ENCODE measurements at places on chromosomes 4 and X.

- no peak for DNase-seq
These were observed 381.0 kb upstream of the BOD1L1 start for GRCh38 chr4:14008494-14008893.

DNA sequence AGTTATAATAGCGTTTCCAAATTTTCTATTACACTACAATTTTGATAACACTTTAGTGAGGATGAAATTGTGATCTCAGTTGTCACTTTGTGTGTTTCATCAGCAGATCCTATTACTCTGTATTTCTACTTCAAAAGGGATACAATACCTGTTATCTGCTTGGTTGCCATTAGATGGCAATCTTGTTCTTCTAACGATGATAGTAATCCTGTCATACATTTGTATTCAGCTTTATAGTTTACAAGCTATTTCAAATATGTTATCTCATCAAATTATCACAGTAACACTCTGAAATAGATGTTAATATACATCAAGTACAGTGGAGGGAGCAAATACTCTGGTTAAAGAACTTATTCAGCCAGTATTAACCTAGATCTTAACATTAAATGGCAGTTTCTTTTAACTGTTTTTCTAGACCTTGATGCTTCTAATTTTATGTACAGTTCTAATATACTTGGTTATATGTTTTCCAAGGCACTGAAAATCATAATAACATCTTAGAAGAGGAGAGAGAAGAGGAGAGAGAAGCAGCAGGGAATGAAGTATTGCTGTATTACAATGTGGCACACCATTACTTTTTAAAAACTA, 292.0 kb downstream of the CCSER1 start:
- DNase-seq, result peak; percentile 37

DNA sequence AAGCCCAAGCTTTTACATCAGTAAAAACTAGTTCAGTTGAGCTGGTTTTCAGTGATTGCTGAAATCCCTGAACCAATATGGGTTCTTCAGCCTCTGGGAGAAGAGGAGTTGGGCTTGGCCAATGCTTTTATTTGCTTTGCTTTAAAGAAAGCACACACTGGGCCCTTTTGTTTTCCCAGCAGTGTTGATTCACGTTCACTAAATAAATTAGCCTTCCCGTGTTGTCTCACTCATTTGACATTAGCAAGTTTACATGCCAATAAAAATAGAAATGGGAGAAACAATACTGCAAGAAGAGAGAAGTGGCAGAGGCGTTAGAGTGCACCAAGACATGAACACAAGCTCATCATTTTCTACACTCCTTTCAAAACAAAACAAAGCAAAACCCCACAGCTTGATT, 136.2 kb downstream of the SHROOM3 start:
- no peak for DNase-seq

- DNase-seq, result peak; percentile 90
These were observed 80.1 kb upstream of the MAML3 start for GRCh38 chr4:140233791-140234696.

GRCh38 chr4:178387756-178388155, 945.5 kb upstream of the AGA start:
- DNase-seq, result peak; percentile 1

- no peak for DNase-seq
These were observed 110.6 kb upstream of the LIMCH1 start for GRCh38 chr4:41427306-41427882.

DNA sequence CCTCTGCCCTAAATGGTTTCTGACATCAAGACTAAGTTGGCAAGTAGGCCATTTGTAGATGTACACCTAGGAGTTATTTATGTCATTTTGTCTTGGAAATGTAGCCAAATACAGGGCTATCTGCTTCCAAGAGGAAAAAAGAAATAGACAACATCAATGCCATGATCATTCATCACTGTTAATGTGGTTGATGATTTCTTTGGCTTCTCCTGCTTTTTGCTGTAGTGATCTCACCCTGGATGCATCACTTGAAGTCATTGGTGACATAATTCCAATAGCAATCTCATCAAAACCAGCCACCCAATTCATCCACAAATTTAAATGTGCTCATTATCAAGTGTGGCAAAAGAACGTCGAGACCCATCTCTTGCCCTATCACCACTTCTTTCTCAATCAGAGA, 222.6 kb upstream of the PPARGC1A start:
- DNase-seq, result peak; percentile 15

DNA sequence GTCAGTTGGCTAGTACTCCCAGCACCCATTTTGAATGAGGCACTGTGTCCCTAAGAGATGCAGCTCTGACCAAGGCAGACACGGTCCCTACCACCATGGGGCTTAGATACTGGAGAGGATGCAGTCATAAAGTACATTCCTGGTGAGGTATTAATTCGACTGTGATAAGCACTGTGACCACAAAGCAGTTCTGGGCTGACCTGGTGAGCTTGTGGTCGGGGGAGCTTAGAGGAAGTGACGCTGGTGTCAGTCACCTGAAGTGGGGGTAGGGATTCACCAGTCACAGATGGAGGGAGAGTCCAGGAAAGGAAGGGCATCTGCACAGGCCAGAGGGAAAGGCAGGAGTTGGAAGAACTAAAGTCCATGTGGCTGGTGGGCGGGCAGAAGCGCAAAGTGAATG, 15.8 kb upstream of the CLTRN start:
- DNase-seq, result peak; percentile 88

- DNase-seq, result no peak
These were observed 18.1 kb downstream of the USP38 start for GRCh38 chr4:143202824-143203223.

- DNase-seq, result no peak
These were observed 2.9 kb downstream of the KIF4A start for GRCh38 chrX:70292788-70293187.

- no peak for DNase-seq
These were observed 647.3 kb upstream of the DIPK2B start for GRCh38 chrX:45847961-45848360.

DNA sequence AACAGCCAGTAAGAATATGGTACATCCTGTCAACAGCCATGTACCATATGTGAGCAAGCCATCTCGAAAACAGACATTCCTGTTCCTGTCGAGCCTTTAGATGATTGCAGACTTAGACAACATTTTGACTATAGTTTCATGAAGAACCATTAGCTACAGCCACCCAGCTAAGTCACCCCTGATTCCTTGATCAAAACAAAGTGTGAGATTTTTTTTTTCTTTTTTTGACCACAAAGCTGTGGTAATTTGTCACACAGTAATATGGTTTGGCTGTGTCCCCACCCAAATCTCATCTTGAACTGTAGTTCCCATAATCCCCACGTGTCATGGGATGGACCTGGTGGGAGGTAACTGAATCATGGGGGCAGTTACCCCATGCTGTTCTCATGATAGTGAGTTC, 15.2 kb upstream of the HADH start:
- no peak for DNase-seq

DNA sequence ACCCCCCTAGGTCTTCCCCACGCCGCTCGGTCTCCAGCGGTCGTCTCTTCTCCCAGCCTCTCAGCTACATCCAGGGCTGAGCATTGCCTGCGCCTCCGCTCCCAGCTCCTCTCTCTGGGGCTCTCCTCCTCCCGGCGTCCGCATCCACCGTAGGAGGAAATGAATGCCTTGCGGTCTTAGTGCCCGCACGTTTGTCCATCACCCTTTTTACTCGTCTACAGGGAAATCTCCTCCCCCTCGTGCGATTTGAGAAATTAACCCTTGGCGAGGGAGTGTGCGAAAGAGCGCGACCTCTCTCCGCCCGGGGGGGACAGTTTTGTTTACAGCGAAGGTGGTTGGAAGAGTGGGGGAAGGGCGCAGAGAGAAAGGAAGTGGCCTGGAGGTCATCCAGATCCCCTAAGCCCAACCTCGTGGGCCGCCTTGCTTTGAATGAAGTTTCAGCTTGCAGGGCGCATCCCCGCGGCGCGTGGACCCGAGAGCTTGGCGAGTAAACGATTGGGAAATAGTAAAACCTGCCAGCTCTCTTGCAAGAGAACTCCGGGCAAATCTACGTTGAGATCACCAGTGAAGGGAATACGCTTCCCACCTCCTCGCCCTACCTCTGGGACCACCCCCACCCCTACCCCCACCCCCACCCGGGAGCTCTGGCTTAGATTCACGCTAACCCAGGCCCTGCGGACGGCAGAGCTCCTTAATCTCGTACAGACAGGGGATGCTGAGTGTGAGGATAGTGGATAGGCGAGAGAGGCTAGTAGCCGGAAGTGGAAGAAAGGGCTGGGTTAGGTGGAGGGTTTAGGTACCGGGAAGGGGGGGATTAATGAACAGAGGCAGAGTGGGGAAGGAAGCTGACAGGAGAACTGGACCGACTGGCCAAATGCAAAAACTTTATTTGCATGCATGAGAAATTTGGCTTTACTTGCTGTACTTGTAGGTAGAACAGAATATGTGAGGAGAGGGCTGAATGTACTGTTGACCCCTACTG, at the start of gene ELOVL6:
ELOVL6 (minus strand) TSS at position 181 of the 982 bp plus-strand sequence. CDS start 280 bp downstream, outside the sequence.
- peak; percentile 72 for DNase-seq

DNA sequence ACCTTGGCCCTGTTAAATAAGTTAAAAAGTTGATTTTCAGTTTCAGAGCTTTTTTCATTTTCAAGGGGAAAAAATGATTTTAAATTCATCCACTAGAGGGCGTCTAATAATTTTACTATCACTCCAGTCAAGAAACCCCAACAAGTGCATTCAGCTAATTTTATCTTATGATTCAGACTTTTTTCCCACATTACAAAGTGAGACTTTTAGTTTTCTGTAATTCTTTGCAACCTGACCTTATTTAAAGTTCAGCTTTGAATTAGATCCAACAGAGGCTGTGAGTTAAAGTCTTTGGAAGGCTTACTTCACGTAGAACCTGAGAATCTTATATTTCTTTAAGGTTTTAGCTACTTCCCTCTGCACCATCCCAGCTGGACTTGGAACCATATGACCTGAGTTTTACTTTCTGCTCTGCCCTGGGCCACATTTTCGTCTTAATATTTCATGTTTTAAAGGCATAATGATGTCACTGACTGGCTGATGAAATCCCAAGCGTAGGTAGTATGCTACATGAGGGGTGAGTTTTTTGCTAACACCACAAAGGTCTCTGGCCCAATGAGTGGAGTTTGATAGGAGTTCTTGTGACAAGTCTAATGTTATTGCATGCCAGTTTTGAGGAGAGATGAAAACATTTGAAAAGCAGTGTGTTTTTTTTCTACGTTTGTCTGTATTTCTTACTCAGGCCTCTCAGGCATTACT, 7.2 kb downstream of the GNRHR start:
- peak; percentile 51 for DNase-seq

GRCh38 chr4:117154251-117154650, 68.9 kb upstream of the TRAM1L1 start:
- no peak for DNase-seq

DNA sequence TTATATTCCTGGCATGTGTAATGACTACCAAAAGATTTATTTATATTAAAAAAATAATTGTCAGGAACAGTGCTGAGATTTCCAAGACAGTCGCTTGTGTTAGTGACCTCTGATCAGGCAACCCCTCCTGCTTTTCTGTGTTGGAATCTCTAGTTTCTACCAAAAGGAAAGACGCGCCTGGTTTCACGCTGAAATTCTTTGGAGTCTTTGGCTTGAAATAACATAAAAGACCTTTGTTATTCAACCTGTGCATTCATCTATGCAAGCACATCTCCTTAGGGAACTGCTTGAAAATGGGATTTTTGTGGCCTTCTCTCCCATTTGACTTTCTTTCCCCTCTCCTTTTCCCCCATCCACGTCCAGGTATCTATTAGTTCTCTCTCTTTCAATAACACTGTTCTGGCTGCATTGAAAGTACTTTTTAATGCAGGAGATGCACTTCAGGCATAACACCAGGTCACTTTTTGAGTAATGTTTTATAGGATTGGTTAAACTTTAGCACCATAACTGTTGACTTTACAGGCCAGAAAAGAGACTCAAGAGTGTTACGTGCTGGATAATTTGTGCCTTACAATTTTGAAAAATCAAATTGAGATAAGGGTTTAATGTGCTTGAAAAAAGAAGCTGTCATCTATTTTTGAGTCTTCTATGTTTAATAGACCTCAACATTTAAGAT, 172.7 kb downstream of the GPAT3 start:
- no peak for DNase-seq

- DNase-seq, result no peak
These were observed 87.6 kb downstream of the ABLIM2 start for GRCh38 chr4:8070736-8071718.

GRCh38 chr4:3796960-3797359, 30.8 kb downstream of the ADRA2C start:
- DNase-seq, result no peak

DNA sequence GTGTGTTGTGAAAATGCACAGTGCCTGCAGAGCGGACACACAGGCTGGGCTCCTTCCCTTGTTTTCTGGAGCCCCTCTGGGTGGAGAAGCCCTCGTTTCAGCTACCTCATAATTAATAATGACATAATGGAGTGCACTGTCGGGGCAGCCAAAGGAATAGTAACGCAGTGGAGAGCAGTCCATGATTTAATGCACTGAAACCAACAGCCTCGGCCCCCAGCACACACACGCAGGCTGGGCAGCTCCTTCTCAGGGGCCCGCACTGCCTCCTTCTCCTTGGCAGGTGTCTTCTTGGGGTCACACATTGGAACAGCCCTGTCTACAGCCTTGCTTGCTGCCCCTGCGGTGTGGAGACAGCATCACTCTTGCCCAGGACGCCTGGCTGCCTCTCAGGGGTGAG, 89.2 kb downstream of the DCTD start:
- no peak for DNase-seq

GRCh38 chr4:72063726-72064125, 31.9 kb downstream of the NPFFR2 start:
- DNase-seq, result no peak

- DNase-seq, result no peak
These were observed 108.8 kb upstream of the STIM2 start for GRCh38 chr4:26751838-26752237.

DNA sequence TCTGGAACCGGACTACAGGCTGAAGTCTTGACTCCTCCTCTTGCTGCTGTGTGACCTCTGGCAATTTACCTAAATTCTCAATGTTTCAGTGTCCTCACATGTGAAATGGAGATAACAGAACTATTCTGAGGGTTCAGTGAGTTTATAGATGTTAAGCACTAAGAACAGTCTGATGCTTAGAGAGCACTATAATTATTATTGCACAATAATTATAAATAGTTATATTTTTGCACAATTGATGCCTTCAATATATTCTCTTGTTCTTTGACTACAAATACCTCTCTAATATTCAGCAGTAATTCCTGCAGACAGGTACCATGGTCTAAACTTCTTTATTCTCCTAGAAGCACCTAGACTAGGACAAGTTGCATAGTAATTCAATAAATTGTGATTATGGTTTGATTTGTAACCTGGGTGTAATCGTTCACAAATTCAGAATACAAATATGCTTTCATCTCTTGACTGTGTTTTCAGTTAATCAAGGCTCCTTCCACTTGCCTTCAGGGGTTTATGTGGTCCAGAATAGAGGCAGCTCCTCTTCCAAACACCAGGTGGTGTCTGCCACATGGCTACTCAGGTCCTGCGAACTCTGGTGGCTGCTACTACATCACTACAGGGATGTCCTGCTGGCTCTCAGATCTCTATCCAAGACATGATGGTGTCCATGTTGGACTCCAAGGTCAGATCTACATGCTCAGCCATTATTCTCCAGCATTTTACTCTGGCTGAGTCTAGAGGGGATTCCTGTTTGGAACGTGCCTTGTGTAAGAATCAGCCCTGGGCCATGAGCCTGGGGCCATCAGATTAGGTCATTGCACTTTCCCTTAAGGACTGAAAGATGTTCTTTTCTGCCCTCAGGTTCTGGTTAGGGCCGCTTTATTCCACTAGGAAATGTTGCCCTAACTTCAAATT, 103.4 kb downstream of the QRFPR start:
- DNase-seq, result no peak

GRCh38 chr4:159547645-159548308, 444.9 kb downstream of the RAPGEF2 start:
- DNase-seq, result no peak

- no peak for DNase-seq
These were observed 3.7 kb upstream of the RHOH start for GRCh38 chr4:40193016-40193571.

GRCh38 chr4:42483426-42484379, 86.4 kb downstream of the SHISA3 start:
- DNase-seq, result peak; percentile 11
